ENCODE measurements at places on chromosomes 12 and 14.
A peak's percentile ranks its signal among the peaks of the same experiment; 100 is the strongest.

DNA sequence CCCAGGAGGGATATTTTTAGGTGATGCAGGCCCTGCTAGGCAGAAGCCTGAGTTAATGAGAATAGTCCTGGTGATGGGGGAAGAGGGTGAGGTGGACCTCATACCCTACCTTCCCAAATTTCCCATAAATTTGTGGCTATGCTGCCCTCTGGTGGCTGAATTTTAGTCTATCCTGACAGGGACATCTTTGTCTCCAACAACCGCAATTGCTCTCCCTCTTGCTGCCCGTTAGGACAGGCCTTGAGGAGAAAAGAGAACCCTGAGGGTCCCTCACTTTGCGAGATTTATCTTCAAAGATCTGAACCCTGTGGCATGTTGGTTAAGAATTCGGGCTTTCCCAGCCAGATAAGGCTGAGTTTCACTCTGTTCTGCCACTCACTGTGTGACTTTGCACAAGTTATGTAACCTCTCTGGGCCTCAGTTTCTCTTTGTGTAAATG lies 9.8 kb upstream of the ZNF385A start:
- no peak for DNase-seq

- peak; percentile 34 for DNase-seq
Observed at GRCh38 chr14:102593061-102593824, 794 bp downstream of the RCOR1 start.

DNA sequence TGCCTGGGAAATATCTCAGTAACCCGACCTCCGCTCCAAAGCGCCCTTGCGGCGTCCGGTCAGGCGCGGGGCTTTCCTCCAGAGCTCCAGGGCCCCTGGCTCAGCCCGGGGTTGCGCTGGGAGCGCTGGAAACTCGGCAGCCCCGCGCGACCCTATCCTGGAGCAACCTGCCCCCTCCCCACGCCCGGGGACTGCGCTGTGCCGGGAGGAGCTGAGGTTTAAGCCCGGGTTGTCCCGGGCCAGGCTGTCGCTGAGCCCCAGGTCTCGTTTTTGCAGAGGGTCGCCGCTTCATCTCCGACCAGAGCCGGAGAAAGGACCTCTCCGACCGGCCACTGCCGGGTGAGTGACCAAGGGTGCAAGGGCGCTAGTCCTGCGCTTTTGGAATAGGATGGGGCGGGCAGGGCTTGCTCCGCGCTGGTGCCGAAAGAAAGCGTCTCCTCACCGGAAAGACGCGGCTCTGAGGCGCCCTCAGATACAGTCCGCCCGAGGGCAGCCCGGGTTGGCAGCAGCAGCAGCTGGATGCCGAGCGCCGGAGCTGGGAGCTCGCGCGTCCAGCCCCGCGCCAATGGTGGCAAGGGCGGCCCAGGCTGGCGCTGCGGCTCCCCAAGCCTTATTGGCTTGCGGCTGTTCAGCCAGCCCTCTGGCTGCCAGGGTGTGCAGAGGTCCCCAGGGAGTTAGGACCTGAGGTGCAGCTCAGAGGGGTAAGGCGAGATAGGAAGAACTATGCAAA lies 1.5 kb downstream of the SPX start:
- DNase-seq, result peak; percentile 36

GRCh38 chr14:54632452-54632851 lies 65.5 kb downstream of the SAMD4A start:
- no peak for DNase-seq

DNA sequence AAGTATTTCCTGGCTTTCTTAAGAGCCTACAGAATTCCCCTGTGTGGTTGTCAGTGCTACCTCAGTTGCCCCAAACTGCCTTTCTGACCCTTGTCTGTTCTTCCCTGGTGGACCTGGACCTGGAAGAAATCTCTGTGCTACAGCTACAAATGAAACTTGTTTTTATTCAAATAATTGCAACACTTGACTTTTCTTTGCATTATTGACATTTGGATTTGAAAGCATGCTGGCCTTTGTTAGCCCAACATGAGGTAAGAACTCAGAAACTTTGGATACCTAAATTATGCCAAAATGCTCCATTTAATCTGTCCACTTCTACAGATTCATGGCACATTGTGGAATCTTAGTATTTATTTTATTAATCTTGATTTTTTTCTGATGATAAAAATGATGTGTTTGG lies 142.9 kb downstream of the SAMD4A start:
- no peak for DNase-seq

Data from stimulated activated CD4-positive, alpha-beta T cell treated with anti-CD3 and anti-CD28 coated beads, TNF-alpha, amount 100 ng/mL, for 1 hour (primary cell).